A549 treated with Hydrocortisone at 1 μM for 4 hours (cell line): ENCODE measurements at places on chromosomes 7 and 10. TPM values are rescaled to one million over a fixed set of nuclear protein-coding genes. Genes with fewer than 3 reads are reported as not detected.

The CFTR gene
- total RNA-seq: 0.03 to 0.08 TPM in 2 of 5 replicates, not detected in the others

The TNRC18 gene
- 30.7 to 55.1 TPM (median 39.2 TPM) in 5 replicates for total RNA-seq

The C10orf67 gene
- total RNA-seq: 0.03 to 0.09 TPM (median 0.07 TPM) in 3 of 5 replicates, not detected in the others

The PSPH gene
- 21.2 to 30.1 TPM (median 22.7 TPM) in 5 replicates for total RNA-seq

The ERCC6 gene
- total RNA-seq: 5.2 to 7.2 TPM (median 6.2 TPM) in 5 replicates

The CADPS2 gene
- total RNA-seq: 0.03 to 0.08 TPM (median 0.05 TPM) in 5 replicates

The CYP2C19 gene
- not detected in 5 replicates for total RNA-seq

The DGKB gene
- not detected in 5 replicates for total RNA-seq

The CCL26 gene
- total RNA-seq: 7.7 to 10.6 TPM (median 8.1 TPM) in 5 replicates

The GATAD1 gene
- 17.3 to 20.4 TPM (median 18.3 TPM) in 5 replicates for total RNA-seq
